ENCODE measurements at places on chromosomes 11 and 22. TPM values are rescaled to one million over a fixed set of nuclear protein-coding genes. Genes with fewer than 3 reads are reported as not detected.

GRCh38 chr22:31753005-31753633, 700 bp upstream of the DEPDC5 start:
- no peaks in the 10 kb centered on the region for H3K4me1 ChIP-seq
- peak overlapping the region; percentile 64 for H3K4me3 ChIP-seq
- H3K27ac ChIP-seq, result peak overlapping the region; percentile 94
- H3K27me3 ChIP-seq, result no peaks in the 10 kb centered on the region
- no peak for DNase-seq
- no peaks in the 10 kb centered on the region for H3K36me3 ChIP-seq

DNAJB7 gene
- not detected for total RNA-seq

MYO7A gene
- 46.4 TPM for total RNA-seq

GRIA4 gene
- total RNA-seq, result not detected

DNA sequence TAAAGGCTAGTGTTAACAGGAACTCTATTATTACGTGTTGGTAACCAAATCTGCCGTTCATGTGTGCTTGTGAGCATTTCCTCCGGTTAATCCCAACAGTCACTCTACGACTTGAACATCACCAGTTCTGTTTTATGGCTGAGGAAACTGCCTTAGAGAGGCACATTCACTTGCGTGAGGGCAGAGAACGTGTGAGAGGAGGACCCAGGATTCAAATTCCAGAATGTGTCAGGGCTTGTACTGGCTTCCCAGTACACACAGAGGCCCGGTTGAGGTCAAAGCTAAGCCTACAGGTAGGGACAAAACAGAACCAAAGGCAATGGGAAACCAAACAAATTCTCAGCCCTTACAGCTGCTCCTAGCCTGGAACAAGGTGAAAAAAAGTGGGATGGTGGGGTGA, 66.9 kb upstream of the TENM4 start:
- H3K36me3 ChIP-seq, result no peaks in the 10 kb centered on the region
- H3K27me3 ChIP-seq, result no peaks in the 10 kb centered on the region
- no peak for DNase-seq
- no peak overlapping the region for H3K4me3 ChIP-seq
- peaks cover 8% of the 10 kb centered on the region for H3K4me1 ChIP-seq
- H3K27ac ChIP-seq, result no peak overlapping the region

DNA sequence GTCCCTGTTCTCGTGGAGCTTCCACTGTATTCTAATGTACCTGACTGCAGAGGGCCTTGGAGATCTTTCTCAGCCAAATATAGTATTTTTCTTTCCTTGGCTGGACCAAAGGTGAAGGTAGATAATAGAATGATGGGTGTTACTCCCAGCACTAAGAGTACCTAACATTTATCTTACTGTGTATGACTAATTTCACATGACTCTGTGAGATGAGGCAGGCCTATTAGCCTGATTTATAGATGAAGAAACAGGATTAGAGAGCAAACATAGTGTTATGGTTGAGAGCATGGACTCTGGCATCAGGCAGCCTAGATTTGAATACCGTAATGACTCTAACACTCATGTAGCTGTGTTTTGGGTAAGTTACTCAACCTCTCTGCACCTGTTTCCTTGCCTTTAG, 2.7 kb downstream of the ACO2 start:
- no peak for DNase-seq
- no peak overlapping the region for H3K4me3 ChIP-seq
- no peak overlapping the region for H3K27ac ChIP-seq
- H3K27me3 ChIP-seq, result no peaks in the 10 kb centered on the region

NNMT gene
- total RNA-seq, result 1,040 TPM

- H3K4me3 ChIP-seq, result no peak overlapping the region
- no peak overlapping the region for H3K27ac ChIP-seq
- no peaks in the 10 kb centered on the region for H3K36me3 ChIP-seq
- no peak for DNase-seq
These were observed 9.1 kb upstream of the PGA3 start for GRCh38 chr11:61194169-61194671.

GRCh38 chr11:121889931-121890330, 226.1 kb downstream of the BLID start:
- peak overlapping the region; percentile 30 for H3K27ac ChIP-seq
- no peak for DNase-seq
- no peaks in the 10 kb centered on the region for H3K27me3 ChIP-seq
- peaks cover 25% of the 10 kb centered on the region for H3K4me1 ChIP-seq
- no peak overlapping the region for H3K4me3 ChIP-seq

- H3K27ac ChIP-seq, result peak overlapping the region; percentile 92
- H3K36me3 ChIP-seq, result peaks cover 24% of the 10 kb centered on the region
- peaks cover 20% of the 10 kb centered on the region for H3K4me1 ChIP-seq
- DNase-seq, result no peak
These were observed 777 bp downstream of the LTO1 start for GRCh38 chr11:69674267-69674885.

GRCh38 chr11:61599968-61600710, 19.3 kb upstream of the SYT7 start:
- H3K4me3 ChIP-seq, result no peak overlapping the region
- no peaks in the 10 kb centered on the region for H3K27me3 ChIP-seq
- no peak for DNase-seq
- no peaks in the 10 kb centered on the region for H3K4me1 ChIP-seq
- no peak overlapping the region for H3K27ac ChIP-seq

DNA sequence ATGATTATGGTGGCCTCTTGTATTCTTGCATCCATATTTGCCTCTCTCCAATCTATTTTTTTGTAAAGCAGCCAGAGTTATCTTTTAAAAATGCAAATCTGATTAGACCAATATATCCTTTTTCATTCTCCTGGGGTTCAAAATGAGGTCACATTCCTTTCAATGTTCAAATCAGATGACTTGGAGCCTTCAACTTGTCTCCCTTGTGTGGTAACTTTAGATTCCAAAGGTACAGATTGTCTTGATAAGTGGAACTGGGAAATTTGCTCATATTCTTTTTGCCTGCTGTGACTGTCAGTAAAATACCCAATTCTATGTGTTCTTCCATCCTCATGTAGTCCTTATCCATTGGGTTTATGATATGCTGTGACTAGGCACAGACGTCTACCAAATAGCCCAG, 15.1 kb upstream of the CAPRIN1 start:
- no peak overlapping the region for H3K4me3 ChIP-seq
- H3K4me1 ChIP-seq, result no peaks in the 10 kb centered on the region
- no peak for DNase-seq
- no peak overlapping the region for H3K27ac ChIP-seq
- H3K27me3 ChIP-seq, result no peaks in the 10 kb centered on the region
- H3K36me3 ChIP-seq, result no peaks in the 10 kb centered on the region

GRCh38 chr11:94926698-94927237, 46.6 kb downstream of the CWC15 start:
- H3K27me3 ChIP-seq, result no peaks in the 10 kb centered on the region
- H3K27ac ChIP-seq, result peak overlapping the region; percentile 79
- no peak overlapping the region for H3K4me3 ChIP-seq
- peak; percentile 27 for DNase-seq

DNA sequence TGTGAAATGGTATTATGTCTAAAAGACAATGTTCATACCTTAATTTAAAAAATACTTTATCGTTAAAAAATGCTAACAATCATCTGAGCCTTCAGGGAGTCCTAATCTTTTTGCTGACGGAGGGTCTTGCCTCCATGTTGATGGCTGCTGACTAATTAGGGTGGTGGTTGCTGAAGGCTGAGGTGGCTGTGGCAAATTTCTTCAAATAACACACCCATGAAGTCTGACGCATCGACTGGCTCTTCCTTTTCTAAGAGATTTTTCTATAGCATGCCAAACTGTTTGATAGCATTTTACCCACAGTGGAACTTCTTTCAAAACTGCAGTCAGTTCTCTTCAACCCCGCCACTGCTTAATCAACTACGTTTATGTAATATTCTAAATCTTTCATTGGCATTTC, 33.6 kb downstream of the TCF20 start:
- H3K4me1 ChIP-seq, result no peaks in the 10 kb centered on the region
- no peak for DNase-seq
- H3K4me3 ChIP-seq, result no peak overlapping the region
- no peaks in the 10 kb centered on the region for H3K27me3 ChIP-seq

CCS gene
- 50.4 TPM for total RNA-seq

- no peaks in the 10 kb centered on the region for H3K27me3 ChIP-seq
- no peak overlapping the region for H3K4me3 ChIP-seq
- no peak overlapping the region for H3K27ac ChIP-seq
- DNase-seq, result no peak
- no peaks in the 10 kb centered on the region for H3K4me1 ChIP-seq
- no peaks in the 10 kb centered on the region for H3K36me3 ChIP-seq
These were observed 72.2 kb downstream of the RBMXL2 start for GRCh38 chr11:7160814-7161489.

- H3K4me1 ChIP-seq, result no peaks in the 10 kb centered on the region
- DNase-seq, result no peak
- no peak overlapping the region for H3K4me3 ChIP-seq
- no peak overlapping the region for H3K27ac ChIP-seq
- no peaks in the 10 kb centered on the region for H3K36me3 ChIP-seq
- H3K27me3 ChIP-seq, result no peaks in the 10 kb centered on the region
These were observed 151.9 kb downstream of the CACNA1I start for GRCh38 chr22:39722501-39722900.

DNA sequence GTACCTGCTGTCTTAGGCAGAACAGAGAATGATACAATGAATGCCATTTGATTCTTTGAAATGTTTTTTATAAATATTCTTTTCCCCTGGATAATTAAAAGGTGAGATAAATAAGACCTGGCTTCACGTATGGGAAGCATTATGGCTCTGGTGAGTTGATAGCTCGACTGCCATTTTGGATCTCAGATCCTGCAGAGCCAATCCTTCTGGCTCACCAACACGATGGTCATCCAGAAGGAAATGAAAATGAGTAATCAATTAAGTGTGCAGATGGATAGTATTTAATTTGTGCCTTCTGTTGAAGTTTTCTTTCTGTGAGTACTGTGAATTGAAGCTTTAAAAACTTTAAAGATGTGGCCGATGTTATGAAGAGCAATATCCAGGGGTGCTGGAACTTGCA, 2.7 kb downstream of the TNRC6B start:
- no peaks in the 10 kb centered on the region for H3K36me3 ChIP-seq
- H3K27me3 ChIP-seq, result no peaks in the 10 kb centered on the region
- DNase-seq, result no peak
- H3K4me1 ChIP-seq, result peaks cover 7% of the 10 kb centered on the region
- peak overlapping the region; percentile 56 for H3K27ac ChIP-seq
- peak overlapping the region; percentile 67 for H3K4me3 ChIP-seq

DNA sequence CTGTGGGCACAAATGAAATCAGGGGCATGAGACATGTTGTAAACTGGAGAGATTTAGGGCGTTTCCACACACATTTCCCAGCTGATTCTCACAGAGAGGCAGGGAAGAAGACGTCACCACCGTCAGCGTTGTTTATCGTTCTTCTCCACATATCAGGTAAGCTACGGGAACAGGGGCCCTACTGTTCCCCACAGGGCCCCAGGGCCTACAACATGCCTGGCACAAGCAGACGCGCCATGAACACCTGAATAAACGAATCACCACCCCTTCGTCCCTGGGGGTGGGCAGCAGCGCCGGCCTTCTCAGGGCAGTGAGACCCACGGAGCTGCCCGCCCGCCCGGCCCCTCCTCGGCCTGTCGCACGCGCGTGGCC, 342 bp downstream of the EFCAB6 start:
- peak overlapping the region; percentile 63 for H3K27ac ChIP-seq
- H3K4me1 ChIP-seq, result peaks cover 3% of the 10 kb centered on the region
- H3K4me3 ChIP-seq, result peak overlapping the region; percentile 82
- DNase-seq, result no peak
- no peaks in the 10 kb centered on the region for H3K36me3 ChIP-seq

DNA sequence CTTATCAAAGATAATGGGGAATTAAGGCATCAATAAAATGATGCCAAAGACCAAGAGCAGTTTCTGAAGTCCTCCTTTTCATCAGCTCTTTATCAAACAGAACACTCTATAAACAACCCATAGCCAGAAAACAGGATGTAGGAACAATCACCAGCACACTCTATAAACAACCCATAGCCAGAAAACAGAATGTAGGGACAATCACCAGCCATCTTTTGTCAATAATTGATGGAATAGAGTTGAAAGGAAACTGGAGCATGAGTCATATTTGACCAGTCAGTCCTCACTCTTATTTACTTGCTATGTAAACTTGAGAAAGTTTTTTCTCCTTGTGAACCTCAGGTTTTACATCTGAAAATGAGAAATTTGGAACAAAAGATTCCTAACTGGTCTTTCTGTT, 10.0 kb downstream of the MS4A2 start:
- H3K27me3 ChIP-seq, result no peaks in the 10 kb centered on the region
- H3K4me1 ChIP-seq, result no peaks in the 10 kb centered on the region
- no peak for DNase-seq
- no peak overlapping the region for H3K27ac ChIP-seq

DNA sequence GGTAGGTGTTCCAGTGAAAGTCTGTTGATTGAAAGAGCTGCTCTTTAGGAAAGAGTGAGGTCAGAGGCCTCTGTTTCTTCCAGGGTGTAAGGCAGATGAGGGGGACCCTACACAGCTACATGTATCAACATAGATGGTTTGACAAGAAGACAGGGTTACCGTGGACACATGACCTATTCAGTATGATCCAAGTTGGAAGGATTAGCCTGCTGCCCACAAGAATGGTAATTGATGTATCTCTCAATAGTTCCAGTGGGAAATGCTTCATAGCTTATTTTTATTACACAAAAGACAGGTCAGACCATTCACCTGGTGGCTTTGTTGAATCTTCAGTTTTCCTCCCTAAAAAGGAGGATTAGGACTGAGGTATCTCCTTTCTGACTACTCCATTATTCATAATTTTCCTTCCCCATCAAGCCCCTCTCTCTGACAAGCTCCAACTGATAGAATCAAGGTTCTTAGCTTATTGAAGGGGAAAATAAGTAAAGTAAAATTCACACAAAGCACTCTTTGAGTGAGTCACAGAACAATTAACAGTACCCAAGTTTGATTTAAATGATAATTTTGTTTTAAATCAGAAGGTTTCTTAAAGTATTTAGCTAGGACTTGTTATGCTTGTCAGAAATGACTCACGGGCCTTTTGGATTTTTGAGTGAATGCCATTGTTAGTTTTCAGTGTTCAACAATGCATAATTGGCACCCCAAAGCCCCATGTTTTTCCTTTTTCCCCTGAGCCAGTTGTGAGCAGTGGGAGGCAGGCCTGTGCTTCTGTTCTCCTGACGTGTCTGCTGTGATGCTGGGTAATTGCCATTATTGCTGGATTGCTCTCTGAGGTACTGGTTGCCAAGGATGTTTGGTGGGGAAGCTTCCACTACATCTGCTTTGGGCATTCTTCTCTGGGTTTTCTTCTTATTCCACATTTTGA, 373.2 kb downstream of the DDX10 start:
- DNase-seq, result no peak
- no peak overlapping the region for H3K4me3 ChIP-seq
- peaks cover 5% of the 10 kb centered on the region for H3K4me1 ChIP-seq
- H3K36me3 ChIP-seq, result no peaks in the 10 kb centered on the region

GRCh38 chr11:86143087-86144030, 74.5 kb upstream of the PICALM start:
- no peak overlapping the region for H3K27ac ChIP-seq
- DNase-seq, result no peak
- H3K36me3 ChIP-seq, result no peaks in the 10 kb centered on the region
- H3K27me3 ChIP-seq, result no peaks in the 10 kb centered on the region

- H3K4me3 ChIP-seq, result no peak overlapping the region
- H3K4me1 ChIP-seq, result no peaks in the 10 kb centered on the region
- DNase-seq, result no peak
- H3K27me3 ChIP-seq, result peaks cover 10% of the 10 kb centered on the region
- H3K36me3 ChIP-seq, result no peaks in the 10 kb centered on the region
These were observed 10.9 kb downstream of the INS start for GRCh38 chr11:2149864-2150847.

TRPM5 gene
- not detected for total RNA-seq
